ENCODE measurements at places on chromosomes 4 and X.

DNA sequence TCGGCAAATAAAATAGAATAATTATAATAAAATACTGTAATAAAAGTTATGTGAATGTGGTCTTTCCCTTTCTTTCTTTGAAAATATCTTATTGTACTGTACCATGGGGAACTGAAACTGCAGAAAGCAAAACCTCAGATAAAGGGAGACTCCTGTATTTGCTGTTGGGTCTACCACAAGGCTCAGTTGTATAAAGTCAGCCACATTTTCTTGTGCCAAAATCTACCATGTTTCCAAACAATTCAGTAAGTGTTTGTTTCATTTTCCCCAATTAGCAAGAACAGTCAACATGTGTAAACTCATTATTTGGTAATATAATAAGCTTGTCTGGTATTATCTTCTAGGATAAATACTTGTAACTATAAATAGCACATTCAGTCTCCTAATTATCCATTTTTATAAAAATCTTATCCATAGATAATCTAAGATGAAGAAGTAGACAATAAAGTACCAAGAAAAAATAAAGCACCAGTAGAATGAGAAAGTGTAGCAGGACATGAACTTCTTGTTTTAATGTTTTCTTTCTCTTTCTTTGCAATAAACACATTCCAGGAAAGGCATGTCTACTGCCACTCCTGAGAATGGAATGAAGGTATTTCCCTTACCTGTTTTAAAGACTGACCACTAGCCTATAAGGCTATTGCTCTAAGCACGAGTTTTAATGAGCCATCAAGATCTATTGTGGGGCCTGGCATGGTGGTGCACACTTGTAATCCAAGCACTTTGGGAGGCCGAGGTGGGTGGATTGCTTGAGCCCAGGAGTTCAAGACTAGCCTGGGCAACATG, 15.0 kb upstream of the OTUD4 start:
- DNase-seq = no peak
- H3K27ac ChIP-seq = no peak overlapping the region
- no peaks in the 10 kb centered on the region for H3K36me3 ChIP-seq
- no peaks in the 10 kb centered on the region for H3K4me1 ChIP-seq
- no peak overlapping the region for H3K4me3 ChIP-seq

- H3K27ac ChIP-seq = no peak overlapping the region
- no peaks in the 10 kb centered on the region for H3K36me3 ChIP-seq
- no peak for DNase-seq
- no peaks in the 10 kb centered on the region for H3K4me1 ChIP-seq
These were observed 38.0 kb upstream of the CRMP1 start for GRCh38 chr4:5930876-5931275.

DNA sequence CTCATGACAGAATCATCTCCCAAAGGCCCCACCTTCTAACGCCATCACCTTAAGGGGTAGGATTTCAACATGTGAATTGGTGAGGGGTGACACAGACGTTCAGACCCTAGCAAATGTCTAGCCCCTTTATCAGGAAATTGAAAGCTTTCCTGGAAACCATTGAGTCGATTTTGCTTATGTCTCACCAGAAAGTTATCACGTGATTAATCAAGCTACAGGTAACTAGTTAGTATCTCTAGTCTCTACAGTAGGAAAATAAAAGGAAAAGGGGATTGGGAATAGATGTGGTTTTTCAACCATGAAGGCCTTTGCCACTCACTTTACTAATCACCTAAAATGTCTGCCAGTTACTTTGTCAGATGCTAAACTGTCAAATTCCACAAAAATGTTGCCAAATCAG, 1133.0 kb downstream of the PDHA2 start:
- DNase-seq = no peak
- H3K27me3 ChIP-seq = no peaks in the 10 kb centered on the region
- no peak overlapping the region for H3K4me3 ChIP-seq

- H3K36me3 ChIP-seq = no peaks in the 10 kb centered on the region
- H3K27me3 ChIP-seq = no peaks in the 10 kb centered on the region
- DNase-seq = no peak
- H3K4me1 ChIP-seq = no peaks in the 10 kb centered on the region
- H3K4me3 ChIP-seq = no peak overlapping the region
These were observed 76.2 kb upstream of the GRXCR1 start for GRCh38 chr4:42816189-42816879.

DNA sequence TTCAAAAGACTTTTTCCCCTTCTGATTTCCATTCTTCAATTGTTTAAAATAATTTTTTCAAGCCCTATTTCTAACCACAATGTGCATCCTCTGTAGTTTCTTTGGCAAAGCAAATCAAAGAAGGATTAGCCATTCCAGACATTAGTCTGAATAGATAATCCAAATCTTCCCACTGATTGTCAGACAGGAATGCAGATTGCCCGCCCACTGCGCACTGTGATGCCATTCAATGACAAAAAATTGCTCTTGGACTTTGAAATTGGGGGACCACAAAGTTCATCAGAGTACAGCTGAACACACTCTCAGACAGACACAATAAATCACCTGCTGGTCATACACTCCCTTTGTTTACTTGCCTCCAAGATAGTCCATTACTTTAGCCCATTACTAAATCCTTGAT, 216.5 kb upstream of the DKK2 start:
- no peak overlapping the region for H3K27ac ChIP-seq
- DNase-seq = no peak
- H3K4me3 ChIP-seq = no peak overlapping the region
- peaks cover 3% of the 10 kb centered on the region for H3K27me3 ChIP-seq

- H3K27me3 ChIP-seq = no peaks in the 10 kb centered on the region
- no peak overlapping the region for H3K4me3 ChIP-seq
- no peak overlapping the region for H3K27ac ChIP-seq
- no peak for DNase-seq
These were observed 109.5 kb downstream of the CDKL5 start for GRCh38 chrX:18534949-18535348.

- no peaks in the 10 kb centered on the region for H3K27me3 ChIP-seq
- DNase-seq = no peak
- no peaks in the 10 kb centered on the region for H3K4me1 ChIP-seq
- H3K36me3 ChIP-seq = no peaks in the 10 kb centered on the region
- no peak overlapping the region for H3K27ac ChIP-seq
- H3K4me3 ChIP-seq = no peak overlapping the region
These were observed 41.0 kb downstream of the IRF2 start for GRCh38 chr4:184433258-184433892.

DNA sequence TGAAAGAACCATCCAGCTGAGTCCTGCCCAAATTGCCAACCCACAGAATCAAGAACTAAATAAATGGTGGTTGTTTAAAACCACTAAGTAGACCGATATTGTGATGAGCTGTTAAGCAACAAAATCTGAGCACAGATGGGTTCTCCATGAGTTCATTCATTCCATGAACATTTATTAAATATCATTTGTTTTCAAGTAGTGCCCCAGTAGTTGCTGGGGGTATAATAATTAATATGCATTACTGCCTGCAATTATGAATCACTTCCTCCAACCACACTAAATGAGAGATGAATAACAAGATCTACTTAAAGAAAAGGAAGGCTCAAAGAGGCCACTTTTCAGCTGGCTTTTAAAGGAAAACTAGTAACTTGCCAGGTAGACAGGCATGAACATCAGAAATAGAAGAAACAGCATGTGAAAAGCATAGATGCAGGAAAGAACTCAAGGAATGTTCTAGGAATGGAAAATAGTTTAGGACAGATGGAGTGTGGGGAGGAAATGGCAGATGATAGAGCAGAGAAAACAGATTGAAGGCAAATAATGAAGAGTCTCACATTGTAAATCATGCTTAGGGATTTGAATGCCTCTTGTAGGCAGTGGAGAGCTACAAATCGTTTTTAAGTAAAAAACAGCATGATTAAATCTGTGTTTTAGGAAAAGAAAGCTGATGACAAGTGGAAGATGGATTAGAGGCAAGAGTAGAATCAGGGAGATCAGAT, 641.7 kb upstream of the DIPK2B start:
- DNase-seq = no peak
- H3K27ac ChIP-seq = no peak overlapping the region
- no peaks in the 10 kb centered on the region for H3K4me1 ChIP-seq
- H3K36me3 ChIP-seq = peaks cover 22% of the 10 kb centered on the region

GRCh38 chrX:137363559-137363958, 202.4 kb upstream of the ZIC3 start:
- H3K36me3 ChIP-seq = no peaks in the 10 kb centered on the region
- DNase-seq = no peak
- H3K27me3 ChIP-seq = no peaks in the 10 kb centered on the region
- no peak overlapping the region for H3K4me3 ChIP-seq

DNA sequence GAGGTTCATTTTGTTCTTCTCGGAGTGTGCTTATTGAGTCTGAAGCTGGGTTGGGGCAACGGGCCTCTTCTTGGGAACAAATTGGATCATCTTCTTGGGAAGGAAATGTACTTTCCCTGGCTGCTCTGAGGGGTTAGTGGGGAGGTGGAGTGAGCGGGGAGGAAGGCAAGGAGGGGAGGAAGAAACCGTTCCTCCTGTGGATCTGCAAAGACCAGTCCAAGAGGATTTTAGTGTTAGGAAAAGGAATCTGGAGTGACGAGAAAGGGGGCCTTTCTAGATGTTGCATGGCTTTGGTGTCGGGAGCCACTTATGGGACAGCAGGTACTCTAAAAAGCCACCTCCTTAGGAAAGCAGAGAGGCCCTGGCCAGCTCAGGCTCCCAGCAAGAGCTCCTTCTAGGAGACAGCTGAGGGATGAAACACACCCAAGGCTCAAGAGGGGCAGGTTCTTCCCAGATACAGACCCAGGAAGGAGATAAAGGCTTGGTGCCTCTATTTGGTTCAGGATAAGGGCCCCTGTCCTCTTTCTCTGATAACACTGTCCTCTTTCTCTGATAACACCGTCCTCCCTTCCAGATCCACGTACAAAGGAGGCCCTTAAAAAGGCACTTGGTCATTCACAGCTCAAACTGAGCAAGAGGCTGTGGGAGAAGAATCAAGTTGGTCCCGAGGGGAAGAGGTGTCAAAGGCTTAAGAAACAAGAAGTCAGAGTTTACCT, 451 bp downstream of the SOD3 start:
- H3K27ac ChIP-seq = no peak overlapping the region
- H3K4me3 ChIP-seq = no peak overlapping the region
- H3K27me3 ChIP-seq = no peaks in the 10 kb centered on the region
- no peak for DNase-seq

- no peaks in the 10 kb centered on the region for H3K36me3 ChIP-seq
- DNase-seq = no peak
- no peaks in the 10 kb centered on the region for H3K27me3 ChIP-seq
These were observed 13.8 kb upstream of the SMS start for GRCh38 chrX:21926527-21927278.

DNA sequence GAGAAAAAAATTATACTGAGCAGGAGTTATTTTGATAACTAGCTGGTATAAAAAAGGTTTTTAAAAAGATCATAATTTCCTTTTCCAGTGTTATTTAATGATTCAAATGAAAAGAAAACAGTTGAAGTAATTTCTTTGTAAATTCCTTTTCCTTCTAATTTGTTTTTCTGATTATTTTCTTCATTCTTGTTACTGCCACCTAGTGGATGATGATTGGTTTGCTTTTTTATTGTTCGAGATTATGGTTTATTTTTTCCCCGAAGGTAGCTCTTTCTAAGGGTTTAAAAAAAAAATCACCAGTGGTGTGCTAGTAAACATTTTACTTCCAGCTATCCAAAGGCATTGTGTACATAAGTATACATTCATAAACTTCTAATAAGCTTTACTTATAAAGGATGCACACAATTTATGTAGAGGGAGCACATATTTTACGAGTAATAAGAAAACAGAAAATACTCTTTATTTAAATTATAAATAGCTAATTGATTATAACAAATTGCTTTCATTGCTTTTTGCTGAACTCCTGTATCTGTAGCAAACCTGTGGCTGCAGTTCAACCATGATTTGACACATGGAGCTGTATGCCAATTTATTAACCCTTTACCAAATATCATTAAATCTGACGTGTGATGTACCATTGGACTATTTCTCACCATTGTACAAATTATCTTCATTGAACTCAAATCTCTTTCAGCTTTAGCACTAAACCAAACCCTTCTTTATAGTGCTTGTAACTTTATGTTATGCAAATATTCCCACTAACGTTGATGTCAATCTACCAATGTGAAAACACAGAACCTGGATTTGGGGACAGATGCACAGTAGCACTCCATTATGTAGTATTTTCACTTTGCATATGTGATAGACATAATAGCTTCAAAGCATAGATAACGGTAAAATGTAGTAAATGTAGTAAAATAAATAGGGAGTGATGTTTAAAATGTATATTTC, 97.8 kb upstream of the ANK2 start:
- no peak overlapping the region for H3K27ac ChIP-seq
- peaks cover 2% of the 10 kb centered on the region for H3K27me3 ChIP-seq
- H3K36me3 ChIP-seq = no peaks in the 10 kb centered on the region
- no peak overlapping the region for H3K4me3 ChIP-seq
- no peak for DNase-seq

DNA sequence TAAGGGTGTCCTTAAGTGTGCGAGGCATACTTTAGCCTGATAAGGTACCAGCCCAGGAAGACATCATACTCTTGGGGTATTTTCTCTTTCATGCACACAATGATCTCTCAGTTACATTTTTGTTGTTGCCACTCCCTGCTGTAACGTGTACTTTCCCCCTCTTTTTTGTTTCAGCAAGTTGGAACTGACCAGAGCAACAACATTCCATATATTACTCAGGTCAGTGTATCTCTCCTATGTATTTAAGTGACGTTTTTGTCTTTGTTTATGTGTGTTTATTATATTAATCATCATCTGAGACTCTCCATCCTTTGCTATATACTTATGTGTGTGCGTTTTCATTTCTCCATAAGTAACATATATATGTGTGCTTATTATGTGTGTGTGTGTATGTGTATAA, 71.3 kb upstream of the VBP1 start:
- H3K36me3 ChIP-seq = no peaks in the 10 kb centered on the region
- H3K27ac ChIP-seq = no peak overlapping the region
- DNase-seq = no peak
- H3K4me1 ChIP-seq = no peaks in the 10 kb centered on the region
- no peaks in the 10 kb centered on the region for H3K27me3 ChIP-seq
- no peak overlapping the region for H3K4me3 ChIP-seq

GRCh38 chr4:123749383-123749782, 352.8 kb downstream of the SPRY1 start:
- H3K27me3 ChIP-seq = no peaks in the 10 kb centered on the region
- H3K27ac ChIP-seq = no peak overlapping the region
- no peaks in the 10 kb centered on the region for H3K4me1 ChIP-seq
- no peak overlapping the region for H3K4me3 ChIP-seq

DNA sequence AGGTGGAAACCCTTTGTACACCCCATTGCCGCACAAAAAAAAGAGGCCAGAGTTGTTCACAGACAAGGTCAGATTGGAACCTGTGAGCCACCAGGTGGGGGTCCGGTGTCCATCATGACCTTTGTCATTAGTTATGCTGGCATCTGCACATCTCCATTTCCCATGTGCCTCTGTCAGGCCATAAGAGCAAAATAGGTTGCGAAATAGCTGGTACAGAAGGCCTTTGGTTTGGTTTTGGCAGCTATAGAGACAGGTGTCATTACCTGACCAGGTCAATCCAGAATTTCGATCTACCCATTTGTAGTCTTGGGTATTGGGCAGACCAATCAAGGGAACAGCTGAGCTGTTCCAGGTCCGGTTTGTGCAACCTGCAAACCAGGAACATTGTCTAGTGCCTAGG, 6.6 kb downstream of the ERVMER34-1 start:
- no peak for DNase-seq
- no peak overlapping the region for H3K27ac ChIP-seq
- no peak overlapping the region for H3K4me3 ChIP-seq
- H3K27me3 ChIP-seq = no peaks in the 10 kb centered on the region
- H3K4me1 ChIP-seq = no peaks in the 10 kb centered on the region
